ENCODE measurements at places on chromosomes 5 and 9. TPM values are rescaled to one million over a fixed set of nuclear protein-coding genes. Genes with fewer than 3 reads are reported as not detected.

The EXOSC2 gene
- total RNA-seq, result 52.0 TPM

The GOLGA1 gene
- 26.2 TPM for total RNA-seq

GRCh38 chr9:93578844-93579243 is 2.5 kb downstream of the PHF2 start:
- H3K27me3 ChIP-seq, result no peaks in the 10 kb centered on the region
- H3K4me1 ChIP-seq, result peaks cover 14% of the 10 kb centered on the region
- DNase-seq, result no peak
- no peak overlapping the region for H3K27ac ChIP-seq
- H3K4me3 ChIP-seq, result no peak overlapping the region
- H3K36me3 ChIP-seq, result no peaks in the 10 kb centered on the region

- no peaks in the 10 kb centered on the region for H3K36me3 ChIP-seq
- peak; percentile 58 for DNase-seq
- H3K27ac ChIP-seq, result no peak overlapping the region
- H3K4me3 ChIP-seq, result no peak overlapping the region
- peaks cover 16% of the 10 kb centered on the region for H3K4me1 ChIP-seq
- no peaks in the 10 kb centered on the region for H3K27me3 ChIP-seq
Measured at GRCh38 chr9:86600291-86600690, 246.1 kb upstream of the TUT7 start.

- H3K27me3 ChIP-seq, result no peaks in the 10 kb centered on the region
- H3K27ac ChIP-seq, result no peak overlapping the region
- no peaks in the 10 kb centered on the region for H3K36me3 ChIP-seq
- no peak overlapping the region for H3K4me3 ChIP-seq
Measured at GRCh38 chr5:96297290-96297689, 135.8 kb downstream of the PCSK1 start.

DNA sequence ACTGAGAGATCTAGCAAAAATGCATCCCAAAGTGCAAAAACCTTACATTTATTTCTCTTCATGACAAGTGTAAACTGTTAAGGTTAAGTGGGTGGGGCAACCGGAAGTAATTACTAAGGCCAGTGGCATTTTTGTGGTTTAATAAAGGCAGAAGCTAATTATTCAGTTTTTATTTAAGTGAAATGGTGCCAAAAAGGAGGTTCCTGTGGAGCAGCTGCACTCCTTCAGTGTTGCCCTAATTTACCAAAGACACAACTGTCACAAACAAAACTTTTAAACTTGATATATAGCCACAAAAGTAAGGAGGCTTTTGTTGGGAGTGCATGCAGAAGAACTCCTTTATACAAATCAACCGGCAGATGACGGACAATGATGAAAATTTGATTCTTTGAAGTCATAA is 81.6 kb downstream of the NDUFS4 start:
- peaks cover 3% of the 10 kb centered on the region for H3K36me3 ChIP-seq
- no peaks in the 10 kb centered on the region for H3K4me1 ChIP-seq
- H3K4me3 ChIP-seq, result no peak overlapping the region
- no peak overlapping the region for H3K27ac ChIP-seq

Measured in PC-9 (cell line).